ENCODE measurements at places on chromosomes 12 and 14.

GRCh38 chr14:38101679-38102078 lies 106.0 kb upstream of the SSTR1 start:
- DNase-seq: no peak

DNA sequence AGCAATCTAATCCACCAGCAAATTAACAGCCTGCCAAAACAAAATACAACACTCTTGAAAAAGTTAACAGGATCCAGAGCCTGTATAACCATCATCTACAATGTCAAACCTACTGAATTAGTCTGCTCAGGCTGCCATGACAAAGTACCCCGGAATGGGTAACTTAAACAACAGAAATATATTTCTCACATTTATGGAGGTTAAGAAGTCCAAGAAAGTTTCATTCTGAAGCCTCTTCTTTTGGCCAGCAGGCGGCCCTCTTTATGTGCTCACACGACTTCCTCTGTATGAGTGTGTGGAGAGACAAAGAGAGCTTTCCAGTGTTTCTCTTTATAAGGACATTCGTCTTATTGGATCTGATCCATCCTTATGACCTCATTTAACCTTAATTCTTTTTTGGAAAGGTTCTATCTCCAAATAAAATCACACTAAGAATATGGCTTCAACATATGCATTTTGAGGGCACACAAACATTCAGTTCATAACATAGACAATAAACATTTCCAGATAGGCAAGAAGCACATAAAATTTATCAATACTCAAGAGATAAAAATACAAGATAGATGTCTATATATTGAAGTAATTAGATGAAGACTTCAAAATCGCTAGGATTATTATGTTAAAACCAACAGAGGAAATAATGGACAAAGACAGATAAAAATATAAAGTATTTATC lies 5.9 kb upstream of the RERG start:
- no peak for DNase-seq

- no peak for DNase-seq
Measured at GRCh38 chr14:39218171-39218769, 15.4 kb upstream of the MIA2 start.

GRCh38 chr12:14264316-14264715 lies 101.2 kb upstream of the ATF7IP start:
- DNase-seq: no peak

DNA sequence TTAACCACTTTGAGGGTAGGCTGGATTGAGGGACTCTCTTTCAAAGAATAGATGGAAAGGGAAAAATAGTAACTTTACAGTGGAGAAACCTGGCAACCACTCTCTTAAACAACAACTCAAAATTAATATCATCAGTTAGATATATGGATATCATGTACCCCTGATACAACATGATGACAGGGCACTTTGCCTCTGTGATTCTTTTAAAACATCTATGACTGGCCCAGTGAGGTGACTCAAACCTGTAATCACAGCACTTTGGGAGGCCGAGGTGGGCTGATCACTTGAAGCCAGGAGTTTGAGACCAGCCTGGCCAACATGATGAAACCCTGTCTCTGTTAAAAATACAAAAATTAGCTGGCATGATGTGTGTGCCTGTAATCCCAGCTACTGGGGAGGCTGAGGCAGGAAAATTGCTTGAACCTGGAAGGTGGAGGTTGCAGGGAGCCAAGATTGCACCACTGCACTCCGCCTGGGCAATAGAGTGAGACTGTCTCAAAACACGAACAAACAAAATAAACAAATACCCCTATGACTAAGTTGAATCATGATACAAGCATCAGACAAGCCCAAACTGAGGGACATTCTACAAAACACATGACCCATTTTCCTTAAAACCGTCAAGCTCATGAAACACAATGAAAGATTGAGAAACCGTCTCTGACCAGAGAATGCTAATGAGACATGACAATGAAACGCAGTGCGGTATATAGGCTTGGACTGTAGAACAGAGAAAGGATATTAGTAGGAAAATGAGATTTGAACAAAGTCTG lies 26.4 kb upstream of the SLC7A8 start:
- no peak for DNase-seq

- no peak for DNase-seq
Measured at GRCh38 chr12:89960011-89960507, 251.4 kb upstream of the ATP2B1 start.

DNA sequence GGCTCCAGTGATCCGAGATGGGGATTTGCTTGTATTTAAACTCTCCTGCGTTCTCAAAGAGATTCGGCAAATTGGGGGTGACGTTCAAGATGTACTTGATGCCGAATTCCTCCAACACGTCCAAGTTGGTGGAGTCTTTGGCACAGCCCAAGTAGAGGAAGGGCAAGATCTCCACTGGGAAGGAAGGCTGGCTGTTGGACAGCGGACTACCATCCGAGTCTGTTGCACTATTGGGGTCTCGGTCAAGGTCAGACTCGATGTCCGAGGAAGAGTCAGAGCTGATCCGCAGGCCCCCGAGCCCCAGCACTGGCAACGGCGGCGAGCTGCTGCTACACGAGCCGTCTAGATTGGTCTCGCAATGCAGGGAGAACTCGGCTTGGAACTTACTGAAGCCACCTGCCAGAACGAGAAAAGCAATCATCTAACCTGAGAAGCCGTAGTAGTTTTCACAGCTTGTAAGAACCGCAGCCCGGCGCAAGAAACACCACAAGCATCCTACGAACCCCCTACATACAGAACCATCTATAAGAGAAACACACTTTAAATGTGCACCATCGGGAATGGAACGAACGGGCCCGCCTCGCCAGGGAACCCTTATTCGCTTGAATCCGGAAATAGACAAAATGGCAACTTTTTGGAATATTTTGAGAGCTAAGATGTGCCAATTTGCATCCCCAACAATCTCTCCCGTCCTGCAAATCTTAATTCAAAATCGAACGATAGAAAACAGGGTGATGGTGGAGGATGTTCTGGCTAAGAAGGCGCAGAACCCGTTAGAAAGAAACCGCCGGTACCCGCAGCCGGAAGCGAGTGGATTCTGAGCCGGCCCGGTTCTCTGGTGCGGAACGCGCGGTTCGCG lies 1.4 kb downstream of the DUSP6 start:
- DNase-seq: peak; percentile 54

GRCh38 chr12:131112700-131113290 lies 159.1 kb downstream of the ADGRD1 start:
- no peak for DNase-seq

DNA sequence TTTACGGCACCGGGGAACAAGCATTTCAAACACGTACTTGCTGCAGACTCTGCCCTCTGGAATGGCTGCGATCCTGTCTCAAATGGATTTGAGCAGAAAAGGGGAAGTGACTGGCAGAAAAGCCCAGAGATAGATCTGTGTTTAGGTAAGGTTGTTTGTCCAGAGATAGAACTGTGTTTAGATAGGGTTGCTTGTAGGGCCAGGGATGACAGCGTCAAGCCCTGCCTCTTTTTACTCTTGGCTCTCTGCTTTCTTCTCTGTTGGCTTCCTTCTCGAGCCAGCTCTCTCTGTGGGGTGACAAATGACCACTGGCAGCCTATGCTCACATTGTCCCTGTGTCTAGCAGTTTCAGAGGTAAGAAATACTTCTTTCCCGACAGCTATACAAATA lies 11.4 kb downstream of the DGLUCY start:
- no peak for DNase-seq

DNA sequence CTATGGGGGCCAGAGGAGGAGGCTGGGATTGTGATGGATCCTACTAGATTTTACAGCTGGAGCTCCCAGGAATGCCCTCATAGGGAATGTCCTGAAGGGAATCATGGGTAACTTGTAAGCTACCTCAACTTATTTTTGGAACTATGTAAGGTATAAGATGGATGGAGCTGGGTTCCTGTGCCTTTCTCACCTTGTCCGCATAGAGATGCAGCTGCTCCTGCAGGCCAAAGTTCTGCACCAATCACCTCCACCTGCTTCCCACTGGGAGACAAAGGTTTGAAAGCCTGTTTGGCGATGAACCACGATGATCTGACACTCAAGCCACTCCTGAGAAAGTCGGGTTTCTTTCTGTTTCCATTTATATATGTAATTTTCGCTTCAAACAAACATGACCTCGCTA lies 648 bp upstream of the AKAP5 start:
- DNase-seq: no peak

DNA sequence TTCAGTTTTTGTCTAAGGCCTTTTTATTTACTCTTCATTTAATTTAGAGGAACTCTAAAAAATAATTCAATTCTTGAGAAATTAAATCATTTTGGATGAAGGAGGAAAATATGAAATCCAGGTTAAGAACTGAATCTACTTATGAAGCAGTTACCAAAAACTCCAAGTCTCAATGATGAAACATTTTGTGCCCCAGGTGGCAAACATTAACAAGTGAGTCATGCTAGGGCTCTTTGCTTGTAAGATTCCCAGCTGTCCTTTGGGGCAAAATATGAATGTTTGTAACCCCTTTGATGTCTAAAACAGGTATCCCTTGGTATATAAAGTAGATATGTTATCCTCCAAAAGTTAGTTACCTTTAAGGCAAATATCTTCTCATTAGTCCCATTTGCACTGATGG lies 202.4 kb downstream of the NEDD1 start:
- no peak for DNase-seq

- DNase-seq: no peak
Measured at GRCh38 chr12:4037747-4038312, 164.6 kb upstream of the PARP11 start.

- no peak for DNase-seq
Measured at GRCh38 chr12:56716458-56716857, 8.6 kb downstream of the NACA start.

- DNase-seq: peak; percentile 69
Measured at GRCh38 chr12:12503384-12504078, 59.1 kb downstream of the DUSP16 start.

GRCh38 chr12:69438539-69438938 lies 31.6 kb upstream of the FRS2 start:
- DNase-seq: no peak

GRCh38 chr14:53109105-53110041 lies 43.8 kb downstream of the DDHD1 start:
- peak; percentile 86 for DNase-seq

DNA sequence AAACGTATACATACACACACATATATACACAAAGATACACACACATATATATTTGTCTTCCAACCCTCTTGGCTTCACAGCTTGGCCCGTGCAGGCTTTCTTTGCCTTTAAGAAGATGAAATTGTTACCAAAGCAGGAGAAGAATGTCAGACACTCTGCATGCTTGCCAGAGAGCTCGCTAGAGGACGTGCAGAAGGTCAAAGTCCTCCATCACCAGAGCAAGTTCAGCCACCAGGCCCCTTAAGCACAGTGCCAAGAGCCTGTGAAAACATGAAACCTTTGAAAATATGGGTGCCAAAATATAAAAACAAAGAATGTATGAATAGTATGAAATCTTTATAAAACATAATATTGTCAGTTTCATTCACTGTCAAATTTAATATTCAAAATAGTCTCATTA lies 14.9 kb upstream of the MCRS1 start:
- DNase-seq: no peak

DNA sequence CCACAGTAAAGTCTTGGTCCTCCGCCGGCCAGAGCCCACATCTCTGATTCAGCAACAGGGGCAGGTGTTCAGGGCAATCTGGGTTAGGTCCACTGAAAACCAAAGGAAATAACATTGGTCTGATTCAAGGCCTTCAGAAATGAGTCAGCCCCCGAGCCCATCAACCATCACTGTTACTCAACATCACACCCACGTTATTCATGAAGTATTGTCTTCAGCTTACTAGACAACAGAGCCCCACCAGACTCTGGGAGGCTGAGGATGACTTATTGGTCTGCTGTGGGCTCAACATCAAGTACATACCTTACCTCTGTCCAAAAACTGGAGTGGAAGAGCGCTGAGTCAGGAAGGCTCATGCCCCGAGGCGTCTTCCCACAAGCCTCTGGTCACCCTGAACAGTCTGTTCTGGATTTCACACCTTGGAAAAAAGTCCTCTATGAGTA lies 97.5 kb downstream of the ZFP36L1 start:
- DNase-seq: peak; percentile 67

DNA sequence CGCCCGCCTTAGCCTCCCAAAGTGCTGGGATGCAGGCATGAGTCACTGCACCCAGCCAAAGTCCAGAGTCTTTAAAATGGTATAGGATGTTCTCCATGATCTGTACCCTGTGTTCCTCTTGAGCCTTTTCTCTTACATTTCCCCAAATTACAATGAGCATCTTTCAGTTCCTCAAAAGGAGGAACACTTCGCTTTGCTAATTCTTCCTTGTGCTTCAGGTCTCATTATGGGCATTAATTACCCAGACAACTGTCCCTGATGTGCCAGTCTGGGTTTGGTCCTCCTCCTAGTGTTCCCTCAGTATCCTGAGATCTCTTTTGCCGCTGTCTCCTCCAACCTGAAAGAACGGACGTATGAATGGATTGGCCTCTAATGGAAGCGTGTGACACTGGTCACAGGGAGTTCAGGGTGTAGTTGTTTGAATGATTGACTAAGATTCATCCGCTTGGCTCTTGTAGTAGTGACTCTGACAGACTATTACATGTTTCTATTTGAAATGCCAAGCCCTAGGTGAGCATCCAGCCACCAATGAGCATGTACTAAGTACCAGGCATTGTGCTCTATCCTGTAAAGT lies 8.2 kb downstream of the PRKCH start:
- DNase-seq: no peak

GRCh38 chr12:1277905-1278304 lies 286.9 kb downstream of the ERC1 start:
- DNase-seq: peak; percentile 54

DNA sequence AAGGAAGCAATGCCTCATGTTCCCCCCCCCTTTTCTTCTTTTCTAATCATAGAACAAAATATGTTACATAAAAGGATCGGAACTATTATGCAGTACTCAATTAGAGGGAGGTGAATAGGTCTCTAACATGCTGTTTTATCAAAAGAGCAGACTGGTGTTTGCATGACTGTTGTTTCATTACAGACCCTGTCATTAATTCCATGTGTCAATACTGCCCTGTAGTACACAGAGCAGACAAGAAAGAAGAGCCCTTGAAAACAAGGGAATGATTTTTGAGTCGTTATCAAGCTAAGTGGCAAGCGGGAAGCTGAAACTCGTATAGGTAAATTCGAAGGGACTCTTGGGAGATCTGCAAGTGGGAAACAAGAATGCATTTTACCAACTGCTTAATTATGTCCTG lies 76.9 kb upstream of the TMEM263 start:
- no peak for DNase-seq

GRCh38 chr12:108696111-108696995 lies 35.0 kb downstream of the CORO1C start:
- DNase-seq: peak; percentile 44

DNA sequence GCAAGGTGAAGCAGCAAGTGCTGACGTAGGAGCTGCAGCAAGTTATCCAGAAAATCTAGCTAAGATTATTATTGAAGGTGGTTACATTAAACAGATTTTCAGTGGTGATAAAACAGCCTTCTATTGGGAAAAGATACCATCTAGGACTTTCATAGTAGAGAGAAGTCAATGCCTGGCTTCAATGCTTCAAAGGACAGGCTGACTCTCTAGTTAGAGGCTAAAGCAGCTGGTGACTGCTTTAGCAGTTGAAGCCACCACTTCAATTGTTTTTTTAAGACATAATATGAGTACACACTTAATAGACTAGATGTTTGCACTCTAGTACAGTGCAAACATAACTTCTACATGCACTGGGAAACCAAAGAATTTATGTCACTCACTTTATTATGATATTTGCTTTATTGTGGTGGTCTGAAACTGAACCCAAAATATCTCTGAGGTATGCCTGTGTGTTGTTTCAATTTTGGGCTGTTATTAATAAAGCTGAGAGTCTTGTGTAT lies 1026.9 kb upstream of the FOXG1 start:
- DNase-seq: no peak

- no peak for DNase-seq
Measured at GRCh38 chr12:12126551-12126950, 55.8 kb downstream of the BCL2L14 start.

Measured in activated CD8-positive, alpha-beta memory T cell treated with anti-CD3 and anti-CD28 coated beads, Interleukin-2, amount 10 ng/mL, durations not matched to agents 7 days and 5 days (primary cell).